NT2/D1 (cell line): ENCODE measurements at places on chromosomes 1 and 21.

DNA sequence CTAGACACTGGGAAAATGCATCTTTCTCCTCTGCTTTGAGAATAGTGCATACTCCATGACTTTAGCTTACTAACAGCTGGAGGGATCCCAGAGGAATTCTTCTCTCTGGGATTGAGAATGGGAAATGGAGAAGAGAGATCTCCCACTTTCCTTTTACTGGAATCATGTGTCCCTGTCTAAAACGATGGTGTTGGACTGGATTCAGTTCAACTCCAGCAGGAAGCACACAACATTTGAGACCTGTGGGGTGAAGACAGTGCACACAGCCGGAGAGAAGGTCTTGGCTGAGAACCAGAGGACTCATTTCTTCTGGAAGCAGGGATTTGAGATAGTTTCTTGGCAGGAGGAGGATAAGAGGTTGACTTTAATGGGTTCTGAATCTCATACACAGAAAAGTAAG lies 58.7 kb downstream of the TRABD2B start:
- no peak for DNase-seq

- no peak for DNase-seq
These were observed 40.7 kb downstream of the CD2 start for GRCh38 chr1:116794804-116795481.

- no peak for DNase-seq
These were observed 37.7 kb downstream of the SH3BGR start for GRCh38 chr21:39489380-39489924.

GRCh38 chr1:28073867-28074266 lies 14.5 kb downstream of the EYA3 start:
- DNase-seq = no peak

DNA sequence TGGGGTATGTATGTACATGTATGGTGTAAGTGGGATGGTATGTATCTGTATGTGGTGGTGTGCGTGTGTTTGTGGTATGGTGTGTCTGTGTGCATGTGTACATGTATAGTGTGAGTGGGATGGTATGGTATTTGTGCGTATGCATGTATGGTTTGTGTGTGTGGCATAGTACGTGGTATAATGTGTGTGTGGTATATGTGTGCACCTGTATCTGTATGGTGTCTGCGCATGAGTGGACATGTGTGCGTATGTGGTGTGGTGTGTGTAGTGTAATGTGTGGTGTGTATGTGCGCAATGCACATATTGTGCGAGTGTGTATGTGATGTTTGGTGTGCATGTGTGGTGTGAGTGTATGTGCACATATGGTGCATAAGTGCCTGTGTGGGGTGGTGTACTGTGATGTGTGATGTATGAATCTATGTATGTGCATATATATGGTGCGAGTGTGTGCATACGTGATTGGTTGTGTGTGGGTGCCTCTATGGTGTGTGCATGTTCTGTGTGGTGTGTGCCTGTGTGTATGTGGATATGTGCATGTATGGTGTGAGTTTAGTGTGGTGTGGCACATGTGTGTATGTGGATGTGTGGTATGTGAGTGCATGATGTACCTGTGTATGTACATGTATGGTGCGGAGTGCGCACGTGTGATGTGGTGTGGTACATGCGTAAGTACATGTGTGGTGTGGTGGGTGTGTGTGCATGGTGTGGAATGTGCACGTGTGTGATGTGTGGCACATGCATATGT lies 38.8 kb downstream of the WDR4 start:
- no peak for DNase-seq

DNA sequence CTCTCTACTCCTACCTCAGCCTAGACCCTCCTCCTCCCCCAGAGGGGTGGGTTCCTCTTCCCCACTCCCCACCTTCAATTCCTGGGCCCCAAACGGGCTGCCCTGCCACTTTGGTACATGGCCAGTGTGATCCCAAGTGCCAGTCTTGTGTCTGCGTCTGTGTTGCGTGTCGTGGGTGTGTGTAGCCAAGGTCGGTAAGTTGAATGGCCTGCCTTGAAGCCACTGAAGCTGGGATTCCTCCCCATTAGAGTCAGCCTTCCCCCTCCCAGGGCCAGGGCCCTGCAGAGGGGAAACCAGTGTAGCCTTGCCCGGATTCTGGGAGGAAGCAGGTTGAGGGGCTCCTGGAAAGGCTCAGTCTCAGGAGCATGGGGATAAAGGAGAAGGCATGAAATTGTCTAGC lies 21.6 kb upstream of the VPS13D start:
- no peak for DNase-seq

DNA sequence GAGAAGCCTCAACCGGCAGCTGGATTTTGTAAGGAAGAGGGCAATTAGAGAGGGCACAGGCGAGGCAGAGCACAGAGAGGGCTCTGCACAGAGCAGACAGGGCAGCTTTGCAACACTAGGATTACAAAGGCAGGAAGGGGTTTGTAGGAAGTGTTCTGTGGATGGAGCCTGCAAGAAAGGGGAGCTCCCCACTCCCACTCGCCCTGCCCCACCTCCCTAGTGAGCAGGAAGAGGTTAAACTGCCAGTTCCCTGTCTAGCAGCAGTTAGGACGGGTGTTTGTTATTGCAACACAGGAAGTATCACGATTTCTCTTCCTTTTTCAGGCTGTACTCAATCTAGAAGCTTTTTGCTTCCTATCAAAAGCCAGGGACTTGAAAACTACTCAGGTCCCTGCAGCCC lies 63.3 kb upstream of the LRRC8D start:
- no peak for DNase-seq

DNA sequence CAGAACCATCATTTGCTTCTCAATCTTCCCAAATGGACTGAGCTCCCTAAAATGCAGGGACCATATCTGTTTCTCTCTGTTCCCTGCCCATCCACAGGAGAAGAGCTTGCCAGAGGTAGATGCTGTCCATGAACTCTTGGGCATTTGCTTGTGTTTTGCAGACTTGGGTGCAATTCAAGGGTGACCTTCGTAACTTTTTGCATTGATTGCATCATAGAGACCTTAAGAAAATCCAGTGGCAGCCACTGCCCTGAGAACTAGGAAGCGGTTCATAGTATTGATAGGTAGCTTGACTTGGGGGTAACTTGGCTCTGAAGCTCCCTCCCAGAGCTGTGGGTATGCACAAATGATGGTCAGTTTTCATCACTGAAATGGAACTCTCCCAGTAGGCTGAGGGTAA lies 34.3 kb upstream of the EDEM3 start:
- DNase-seq = no peak

GRCh38 chr1:207644852-207645634 lies at the start of gene CR1L:
TSS of gene CR1L (plus strand) at chr1:207645133. CDS start at chr1:207645234, 101 bp downstream.
- DNase-seq = no peak

- DNase-seq = peak; percentile 66
These were observed 18.1 kb upstream of the SLC44A3 start for GRCh38 chr1:94801919-94802546.

GRCh38 chr1:30804822-30805221 lies 47.2 kb upstream of the LAPTM5 start:
- DNase-seq = no peak

DNA sequence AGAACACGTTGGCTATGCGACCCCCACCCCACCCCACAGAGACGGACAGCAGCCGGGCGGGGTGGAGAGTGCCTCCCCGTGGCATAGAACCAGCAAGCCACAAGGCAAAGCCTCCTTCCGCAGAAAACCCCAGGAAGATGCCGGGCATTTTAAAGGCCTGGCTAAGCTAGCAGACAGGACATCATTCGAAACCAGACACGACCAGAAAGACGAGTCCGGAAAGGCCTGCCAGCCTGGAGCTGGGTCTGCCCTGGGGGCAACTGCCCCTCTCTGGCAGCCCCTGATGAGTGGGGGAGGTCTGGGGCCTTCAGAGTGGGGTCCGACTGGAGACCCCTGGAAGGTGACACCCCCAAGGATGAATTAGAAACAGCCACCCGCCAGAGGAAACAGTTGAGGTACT lies 8.5 kb downstream of the FTCD start:
- no peak for DNase-seq

DNA sequence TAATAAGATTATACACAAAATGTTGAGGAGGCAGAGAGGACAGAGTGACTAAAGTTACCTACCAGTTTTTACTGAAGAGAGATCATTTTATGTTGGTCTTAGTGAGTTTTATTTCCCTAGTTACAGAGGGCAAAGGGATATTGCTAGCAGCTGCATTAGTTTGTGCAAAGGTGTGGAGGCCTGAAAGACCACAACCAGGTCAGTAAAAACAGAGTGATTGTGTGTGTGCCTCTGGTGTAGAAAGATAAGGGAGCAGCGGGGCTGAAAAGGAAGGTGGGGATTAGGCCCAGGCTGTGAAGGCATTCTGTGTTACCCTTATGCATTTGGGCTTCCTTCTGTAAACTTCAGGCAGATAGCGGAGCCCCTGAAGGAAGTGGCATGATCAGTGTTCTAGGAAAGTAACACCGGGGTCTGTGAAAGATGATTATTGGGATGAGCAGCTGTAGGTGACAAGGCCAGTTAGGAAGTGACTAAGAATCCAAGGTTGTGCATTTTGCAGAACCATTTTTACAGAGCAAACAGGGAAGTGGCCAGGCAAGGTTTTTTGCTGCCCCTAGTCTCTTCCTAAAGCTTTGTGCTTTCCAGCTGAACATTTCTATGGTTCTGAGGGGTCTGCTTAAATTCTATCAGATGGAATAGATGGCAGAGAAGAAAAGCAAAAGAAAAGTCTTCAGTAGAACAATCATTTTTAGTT lies 3.7 kb downstream of the GADD45A start:
- DNase-seq = no peak

DNA sequence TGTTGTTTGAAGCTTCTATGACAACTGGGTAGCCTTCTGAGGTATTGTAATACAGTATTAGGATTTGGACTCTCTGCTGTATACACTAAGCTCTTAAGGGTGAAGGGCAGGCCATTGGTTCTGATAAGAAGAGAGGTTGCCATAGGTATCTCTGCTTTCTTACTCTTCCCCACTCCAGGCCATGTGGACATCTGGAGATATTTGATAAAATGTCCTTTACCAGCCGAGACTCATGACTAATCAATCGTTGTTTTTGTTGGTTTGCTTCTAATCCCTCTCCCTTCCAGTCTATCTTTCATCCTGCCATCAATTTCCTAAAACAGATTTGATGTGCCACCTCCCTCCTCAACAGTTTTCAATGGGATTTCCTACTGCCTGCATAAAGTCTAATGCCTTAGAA lies 64.6 kb upstream of the WDR26 start:
- no peak for DNase-seq

GRCh38 chr1:26851106-26851684 lies 11.8 kb upstream of the SFN start:
- DNase-seq = no peak

GRCh38 chr1:85413169-85413568 lies 51.8 kb downstream of the DDAH1 start:
- no peak for DNase-seq

GRCh38 chr21:38188037-38188436 lies 68.8 kb upstream of the KCNJ15 start:
- no peak for DNase-seq

DNA sequence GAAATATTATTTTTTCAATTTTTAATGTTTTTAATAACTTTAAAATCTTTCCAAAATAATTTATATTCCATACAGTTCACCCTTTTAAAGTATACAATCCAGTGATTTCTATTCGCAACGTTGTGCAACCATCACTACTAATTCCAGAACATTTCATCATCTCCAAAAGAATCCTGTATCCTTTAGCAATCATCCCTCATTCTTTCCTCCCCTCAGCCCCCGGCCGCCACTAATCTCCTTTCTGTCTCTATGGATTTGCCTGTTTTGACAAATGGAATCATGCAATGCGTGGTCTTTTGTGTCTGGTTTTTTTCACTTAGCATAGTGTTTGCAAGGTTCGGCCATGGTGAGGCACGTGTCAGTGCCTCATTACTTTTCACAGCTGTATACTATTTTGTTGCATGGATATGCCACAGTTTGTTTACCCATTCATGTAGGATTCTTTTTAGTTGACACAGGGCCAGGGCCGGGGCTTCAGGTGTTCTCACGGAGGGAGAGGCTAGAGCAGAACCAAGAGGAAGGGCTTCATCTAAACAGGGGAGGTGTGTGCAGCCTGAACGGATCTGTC lies 40.6 kb upstream of the ZBTB40 start:
- DNase-seq = no peak

DNA sequence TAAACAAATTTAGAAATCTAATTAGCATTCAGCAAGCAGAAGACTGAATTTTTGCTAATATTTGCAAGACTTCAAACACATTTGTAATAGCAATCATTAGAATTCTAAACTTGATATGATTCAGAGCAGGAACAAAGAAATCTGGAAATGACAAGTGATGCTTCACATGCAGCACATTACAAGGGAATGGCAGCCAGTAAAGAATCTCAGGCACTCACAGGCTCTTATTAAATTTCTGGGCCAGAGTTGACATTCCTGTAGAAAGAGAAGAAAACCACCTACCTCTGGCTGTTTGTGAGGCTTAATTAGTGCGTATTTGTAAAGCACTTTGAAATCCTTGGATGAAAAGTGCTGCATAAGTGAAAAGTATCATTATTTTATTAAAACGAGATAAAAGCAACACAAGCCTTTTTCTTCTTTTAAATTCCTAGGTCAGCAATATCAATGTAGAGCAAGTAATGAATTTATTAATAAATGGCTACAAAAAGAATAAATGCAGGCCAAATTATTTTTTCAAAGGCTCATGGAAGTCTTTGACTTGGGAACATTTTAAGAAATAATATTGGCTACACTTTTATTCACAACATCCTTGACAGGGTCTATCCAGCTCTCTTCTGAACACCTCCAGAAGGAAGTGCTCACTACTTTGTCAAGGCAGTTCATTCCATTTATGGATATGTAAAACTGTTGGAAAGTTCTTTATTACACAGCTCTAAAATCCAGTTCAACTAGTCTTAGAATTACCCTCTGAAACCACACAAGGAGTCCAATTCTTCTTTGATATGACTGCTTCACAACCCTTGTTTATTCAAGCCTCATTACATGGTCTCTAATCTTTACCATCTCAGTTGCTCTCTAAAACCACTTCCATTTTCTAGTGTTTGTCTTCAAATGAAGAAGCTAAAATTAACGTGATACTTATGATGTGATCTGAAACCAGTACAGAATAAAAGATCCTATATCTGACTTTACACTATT lies 32.1 kb upstream of the SCYL3 start:
- DNase-seq = no peak

GRCh38 chr1:8303141-8303540 lies 14.8 kb upstream of the SLC45A1 start:
- no peak for DNase-seq

- DNase-seq = no peak
These were observed 5.9 kb upstream of the KIF17 start for GRCh38 chr1:20723537-20724363.
